ENCODE measurements at places on chromosomes 3 and 15. TPM values are rescaled to one million over a fixed set of nuclear protein-coding genes. Genes with fewer than 3 reads are reported as not detected.

DNA sequence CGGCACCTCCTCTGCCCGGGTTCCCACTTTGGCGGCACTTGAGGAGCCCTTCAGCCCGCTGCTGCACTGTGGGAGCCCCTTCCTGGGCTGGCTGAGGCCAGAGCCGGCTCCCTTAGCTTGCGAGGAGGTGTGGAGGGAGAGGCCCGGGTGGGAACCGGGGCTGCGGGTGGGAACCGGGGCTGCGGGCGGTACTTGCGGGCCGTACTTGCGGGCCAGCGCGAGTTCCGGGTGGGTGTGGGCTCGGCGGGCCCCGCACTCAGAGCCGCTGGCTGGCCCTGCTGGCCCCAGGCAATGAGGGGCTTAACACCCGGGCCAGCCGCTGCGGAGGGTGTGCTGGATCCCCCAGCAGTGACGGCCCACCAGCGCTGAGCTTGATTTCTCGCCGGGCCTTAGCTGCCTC, 14.4 kb upstream of the DAPK2 start:
- no peak for DNase-seq

DNA sequence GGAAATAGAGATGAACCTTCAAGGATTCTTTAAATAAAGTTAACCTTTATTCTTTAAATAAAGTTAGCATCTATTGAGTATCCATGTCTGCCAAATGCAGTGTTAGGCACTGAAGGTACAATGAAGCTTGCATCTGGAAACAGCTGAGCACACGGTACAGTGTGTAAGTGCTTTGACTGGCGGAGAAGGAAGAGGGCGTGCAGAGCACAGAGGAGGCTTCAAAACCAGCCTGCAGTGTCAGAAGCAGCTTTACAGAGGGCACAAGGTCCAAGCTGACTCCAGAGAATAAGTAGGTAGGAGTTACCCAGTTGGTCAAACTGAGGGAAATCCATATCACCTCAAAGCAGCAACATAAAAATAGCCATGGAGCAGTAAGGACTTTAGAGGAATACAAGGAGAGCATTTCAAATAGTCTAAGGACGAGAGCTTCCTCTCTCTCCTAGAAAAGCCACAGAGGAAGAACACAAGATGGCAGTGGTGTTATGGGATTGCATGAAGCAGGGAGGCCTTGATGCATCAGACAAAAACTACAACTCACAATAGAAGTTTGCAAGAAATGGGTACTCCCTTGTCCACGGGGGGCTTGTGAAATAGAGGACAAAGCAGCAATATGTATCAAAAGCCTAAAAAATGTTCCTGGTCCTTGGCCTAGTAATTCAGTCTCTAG, 60.3 kb upstream of the PPP2R3A start:
- DNase-seq = no peak

DNA sequence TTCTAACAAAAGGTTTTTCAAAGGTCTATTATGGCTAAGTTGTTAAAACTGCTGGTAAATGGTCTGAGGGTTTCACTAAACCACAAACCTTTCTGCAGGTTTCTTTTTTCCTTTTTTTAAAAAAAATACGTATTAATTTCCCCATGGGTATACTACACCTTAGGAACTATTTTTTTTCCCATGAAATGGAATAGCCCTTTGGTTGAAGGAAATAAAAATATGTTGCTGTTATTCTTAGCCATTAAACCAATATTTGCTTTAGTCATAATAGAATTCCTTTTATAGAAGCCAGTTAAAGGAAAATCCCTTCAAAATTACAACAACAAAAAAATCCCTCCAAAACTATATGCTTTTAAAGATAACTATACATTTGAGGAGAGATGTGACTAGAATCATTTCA, 1303.3 kb downstream of the ROBO2 start:
- no peak for DNase-seq

SLC51B gene
- total RNA-seq = 70.1 TPM

DNA sequence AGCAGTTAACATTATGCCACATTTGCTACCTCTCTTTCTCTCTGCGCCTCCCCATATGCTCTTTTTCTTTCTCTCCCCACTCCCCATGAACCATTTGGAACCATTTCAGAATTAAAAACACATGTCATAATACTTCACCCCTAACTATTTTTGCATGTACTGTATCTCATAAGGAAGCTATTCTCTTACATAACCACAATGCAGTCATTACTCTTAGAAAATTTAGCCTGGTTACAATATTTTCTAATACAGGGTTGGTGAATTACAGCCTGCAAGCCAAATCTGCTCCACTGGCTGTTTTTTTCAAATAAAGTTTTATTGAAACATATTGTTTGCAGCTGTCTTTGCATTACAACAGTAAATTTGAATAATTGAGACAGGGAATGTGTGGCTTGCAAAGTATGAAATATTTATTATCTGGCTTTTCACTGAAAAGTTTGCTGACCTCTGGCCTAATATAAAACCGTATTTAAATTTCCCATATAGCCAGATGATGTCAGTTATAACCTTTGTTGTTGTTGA, 62.8 kb downstream of the SGO1 start:
- no peak for DNase-seq

DNA sequence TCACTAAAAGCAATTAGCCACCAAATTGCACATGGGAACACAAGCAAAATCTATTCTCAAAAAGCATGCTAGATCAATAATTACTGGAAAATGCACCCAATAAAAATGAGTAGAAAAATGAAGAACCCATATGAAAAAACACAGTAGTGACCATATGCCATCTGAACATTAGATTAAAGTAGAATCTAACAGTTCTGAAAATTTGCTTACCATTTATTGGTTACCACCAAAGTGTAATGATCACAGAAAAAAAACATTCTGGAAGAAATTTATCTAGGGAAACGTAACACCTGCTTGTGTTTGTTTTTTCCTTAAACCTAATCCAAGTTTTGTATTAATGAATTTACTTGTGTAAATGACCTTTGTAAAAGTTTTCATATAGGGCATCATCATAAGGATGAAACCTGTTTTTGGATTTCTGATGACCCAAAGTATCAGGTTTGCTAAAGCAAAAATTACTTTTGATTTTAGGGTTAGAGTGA, 37.6 kb upstream of the AADAC start:
- DNase-seq = no peak

KIF15 gene
- total RNA-seq = 7.6 TPM

GRCh38 chr3:101038880-101039279, 45.7 kb upstream of the ABI3BP start:
- no peak for DNase-seq

DNA sequence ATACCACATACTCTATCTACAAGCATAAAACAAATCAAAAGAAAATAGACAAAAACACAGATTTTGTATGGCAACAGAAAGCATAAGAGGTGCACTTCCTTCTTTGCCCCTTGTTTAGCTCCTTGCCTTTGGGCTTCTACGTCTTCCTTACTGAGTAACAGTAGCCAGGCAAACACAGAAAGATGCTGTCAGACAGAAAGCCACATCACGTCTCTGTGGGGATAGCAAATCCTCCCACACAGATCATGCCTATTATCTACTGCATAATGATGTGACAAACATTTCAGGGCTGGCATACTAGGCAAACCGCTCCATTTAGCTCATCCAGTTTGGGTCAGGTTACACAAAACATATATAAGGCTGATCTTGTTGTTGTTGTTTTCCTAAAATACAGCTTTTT, 92.7 kb downstream of the BOC start:
- no peak for DNase-seq

GRCh38 chr3:13274125-13274524, 146.0 kb downstream of the NUP210 start:
- DNase-seq = no peak

CELSR3 gene
- total RNA-seq = 2.3 TPM

DNA sequence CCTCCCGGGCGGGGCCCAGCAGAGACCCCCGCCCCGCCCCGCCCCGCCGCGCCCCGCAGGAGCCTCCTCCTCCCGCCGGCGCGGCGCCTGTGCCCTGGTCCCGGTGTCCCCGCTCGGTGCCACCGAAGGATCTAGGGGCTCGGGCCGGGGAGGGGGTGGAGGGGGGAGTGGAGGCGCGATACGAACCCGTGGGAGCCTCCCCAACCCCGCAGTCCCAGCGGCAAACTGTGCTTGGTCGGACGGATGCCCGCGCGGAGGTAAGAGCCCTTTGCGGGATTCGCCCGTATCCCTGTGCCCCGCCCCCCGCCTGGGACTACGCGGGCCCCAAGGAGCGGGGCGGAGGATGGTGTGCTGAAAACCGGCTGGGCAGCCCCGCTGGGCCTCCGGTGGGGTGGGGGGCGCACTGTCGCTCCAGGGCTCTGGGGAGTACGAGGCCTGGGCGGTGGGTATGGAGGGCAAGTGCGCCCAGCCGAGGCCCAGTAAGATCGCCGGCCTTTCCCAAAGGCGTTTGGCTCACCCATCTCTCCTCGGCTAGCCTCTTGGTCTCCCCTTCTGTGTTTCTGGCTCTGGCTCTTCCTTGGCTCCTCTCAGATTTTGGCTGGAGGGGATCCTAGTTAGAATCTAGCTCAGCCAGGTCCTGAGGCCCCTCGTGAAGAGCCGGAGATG, 65.6 kb upstream of the POLG start:
- DNase-seq = no peak

- no peak for DNase-seq
Measured at GRCh38 chr3:64915778-64916177, 228.0 kb upstream of the ADAMTS9 start.

VIPR1 gene
- 202 TPM for total RNA-seq

DNA sequence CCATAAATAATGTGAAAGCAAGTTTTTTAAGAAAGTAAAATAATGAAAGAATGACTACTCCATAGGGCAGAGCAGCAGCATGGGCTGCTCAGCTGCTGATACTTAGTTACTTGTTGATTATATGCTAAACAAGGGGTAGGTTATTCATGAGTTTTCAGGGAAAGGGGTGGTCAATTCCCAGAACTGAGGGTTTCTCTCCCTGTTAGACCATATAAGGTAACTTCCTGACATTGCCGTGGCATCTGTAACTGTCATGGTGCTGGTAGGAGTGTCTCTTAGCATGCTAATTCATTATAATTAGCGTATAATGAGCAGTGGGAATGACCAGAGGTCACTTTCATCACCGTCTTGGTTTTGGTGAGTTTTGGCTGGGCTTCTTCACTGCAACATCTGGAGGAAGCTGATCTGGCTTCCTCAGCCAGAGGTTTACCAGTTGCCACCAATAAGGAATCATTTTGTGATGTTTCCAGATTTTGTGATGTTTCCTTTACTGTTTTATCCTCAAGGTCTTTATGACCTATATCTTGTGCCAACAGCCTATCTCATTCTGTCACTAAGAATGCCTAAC, 121.8 kb upstream of the CHL1 start:
- no peak for DNase-seq

DNA sequence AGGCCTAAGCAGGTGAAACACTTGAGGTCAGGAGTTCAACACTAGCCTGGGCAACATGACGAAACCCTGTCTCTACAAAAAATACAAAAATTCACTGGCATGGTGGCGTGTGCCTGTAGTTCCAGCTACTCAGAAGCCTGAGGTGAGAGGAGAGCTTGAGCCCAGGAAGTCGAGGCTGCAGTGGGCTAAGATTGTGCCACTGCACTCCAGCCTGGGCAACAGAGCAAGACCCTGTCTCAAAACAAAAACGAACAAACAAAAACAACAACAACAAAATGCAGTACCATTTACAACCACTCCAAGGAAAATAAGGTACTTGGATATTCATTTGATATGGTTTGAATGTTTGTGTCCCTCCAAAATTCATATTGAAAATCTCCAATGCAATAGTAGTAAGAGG, 15.6 kb upstream of the TRANK1 start:
- no peak for DNase-seq

ACAA1 gene
- total RNA-seq = 201 TPM

RLBP1 gene
- total RNA-seq = not detected

ALPK3 gene
- total RNA-seq = 1.9 TPM

DNA sequence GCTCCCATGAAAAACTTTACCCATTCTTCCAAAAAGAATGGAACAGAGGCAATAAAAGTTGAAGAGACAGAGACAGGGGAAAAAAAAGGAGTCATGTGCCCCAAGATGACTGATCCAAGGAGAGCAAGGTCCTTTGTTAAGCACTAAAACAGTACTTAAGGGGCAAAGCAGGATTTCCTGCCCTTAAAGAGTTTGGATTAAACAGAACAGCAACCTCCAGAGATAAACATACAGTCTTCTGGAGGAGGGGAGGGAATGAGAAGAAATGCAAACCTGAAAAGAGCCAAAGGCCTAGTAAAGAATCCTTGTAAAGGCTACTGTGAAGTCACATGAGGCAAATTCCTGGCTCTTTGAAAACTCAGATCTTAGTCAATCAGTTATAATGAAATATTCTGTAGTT, 38.2 kb downstream of the SHQ1 start:
- DNase-seq = no peak

A4GNT gene
- total RNA-seq = not detected

GRCh38 chr15:34365091-34365825, 1.7 kb downstream of the LPCAT4 start:
- no peak for DNase-seq

- DNase-seq = no peak
Measured at GRCh38 chr15:73600413-73601335, 32.5 kb downstream of the NPTN start.

DNA sequence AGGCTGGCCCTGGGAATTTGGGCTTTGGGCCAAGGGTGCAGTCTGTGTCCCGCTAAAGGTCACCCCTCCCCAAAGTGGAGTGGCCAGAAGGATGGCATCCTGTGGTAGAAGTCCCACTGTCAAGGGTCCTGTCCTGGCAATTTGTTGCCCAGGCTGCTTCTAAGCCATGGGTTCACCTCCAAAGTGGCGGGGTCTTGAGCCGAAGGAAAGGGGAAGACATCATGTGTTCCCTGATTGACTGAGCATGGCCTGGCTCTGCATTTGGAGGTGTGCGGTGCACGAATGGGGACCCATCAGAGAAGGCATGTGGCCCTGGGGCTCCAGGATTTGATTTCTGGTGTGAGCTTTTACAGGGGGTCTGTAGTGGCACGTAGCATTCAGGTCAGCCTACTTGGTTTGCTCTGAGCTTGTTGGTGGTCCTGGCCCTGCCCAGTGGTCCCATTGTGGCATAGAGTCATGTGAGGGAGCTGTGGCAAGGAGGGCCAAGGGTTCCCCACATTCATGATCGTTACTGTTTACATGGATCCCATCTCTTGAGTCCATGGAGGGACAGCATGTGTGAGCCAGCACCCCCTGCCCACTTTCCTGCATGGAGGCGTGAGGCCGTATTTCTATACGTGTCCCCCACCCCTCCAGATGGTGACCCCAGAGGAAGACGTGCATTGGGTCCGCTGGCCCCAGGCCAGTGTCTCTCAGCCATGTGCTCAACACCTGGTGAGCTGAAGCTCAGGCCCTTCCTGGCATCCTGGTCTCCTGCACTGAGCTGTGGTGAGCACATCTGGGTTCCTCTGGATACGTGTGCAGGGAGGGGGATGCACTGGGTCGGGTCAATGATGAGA, 225.1 kb downstream of the SNRPN start:
- DNase-seq = no peak

Data from mucosa of descending colon (tissue), 3 donors.